ENCODE measurements at places on chromosomes 3 and 15. TPM values are rescaled to one million over a fixed set of nuclear protein-coding genes. Genes with fewer than 3 reads are reported as not detected.

GRCh38 chr3:151625086-151625485 is 108.6 kb upstream of the AADACL2 start:
- no peak for DNase-seq

GRCh38 chr15:34883633-34884032 is 85.9 kb downstream of the AQR start:
- DNase-seq = no peak

GRCh38 chr3:11154953-11155325 is 646 bp downstream of the HRH1 start:
- DNase-seq = no peak

DNA sequence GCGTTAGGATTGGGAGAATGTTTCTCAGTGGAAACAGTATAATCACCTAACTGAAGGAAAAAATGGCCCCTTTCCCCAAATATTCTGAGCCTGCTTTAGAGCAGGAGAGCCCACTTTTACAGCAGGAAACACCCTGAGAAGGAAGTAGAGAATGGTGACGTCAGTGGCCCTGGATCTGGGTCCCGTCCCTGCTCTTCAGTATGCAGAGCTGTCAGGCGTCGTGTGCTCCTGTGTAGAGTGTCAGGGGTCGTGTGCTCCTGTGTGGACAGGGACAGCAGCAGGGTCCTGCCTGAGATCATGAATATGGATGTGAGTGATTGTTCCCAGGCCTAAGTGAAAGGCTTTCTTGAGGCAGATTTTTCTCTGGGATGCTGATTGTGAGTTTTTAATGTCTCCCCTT is 45.2 kb downstream of the CGNL1 start:
- no peak for DNase-seq

- DNase-seq = no peak
Measured at GRCh38 chr3:125175295-125176078, 37.1 kb downstream of the SLC12A8 start.

DNA sequence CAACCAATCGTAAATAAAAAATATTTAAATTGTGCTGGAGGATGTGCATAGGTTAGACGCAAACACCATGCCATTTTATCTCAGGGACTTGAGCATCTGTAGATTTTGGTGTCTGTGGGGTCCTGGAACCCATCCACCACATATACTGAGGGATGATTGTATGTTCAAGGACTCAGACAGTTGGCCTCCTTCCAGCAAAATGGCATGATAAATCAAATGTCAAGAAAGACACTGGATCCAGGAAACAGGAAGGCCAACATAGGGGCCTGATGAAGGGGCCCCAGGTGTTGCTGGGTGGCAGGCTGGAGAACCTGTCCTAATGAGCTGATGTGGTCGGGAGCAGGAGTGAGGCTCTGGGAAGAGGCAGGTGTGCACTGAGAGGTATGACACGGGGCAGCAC is 289.5 kb downstream of the GABRG3 start:
- DNase-seq = no peak

Gene TMEM207
- not detected for total RNA-seq

Gene SPATA12
- total RNA-seq = not detected

Gene HYAL3
- 9.7 TPM for total RNA-seq

Gene MRAS
- total RNA-seq = not detected

Gene DNAJA4
- total RNA-seq = 29.7 TPM

Gene PIGZ
- 0.81 TPM for total RNA-seq
